ENCODE measurements at places on chromosomes 16 and 17. TPM values are rescaled to one million over a fixed set of nuclear protein-coding genes. Genes with fewer than 3 reads are reported as not detected.

DNA sequence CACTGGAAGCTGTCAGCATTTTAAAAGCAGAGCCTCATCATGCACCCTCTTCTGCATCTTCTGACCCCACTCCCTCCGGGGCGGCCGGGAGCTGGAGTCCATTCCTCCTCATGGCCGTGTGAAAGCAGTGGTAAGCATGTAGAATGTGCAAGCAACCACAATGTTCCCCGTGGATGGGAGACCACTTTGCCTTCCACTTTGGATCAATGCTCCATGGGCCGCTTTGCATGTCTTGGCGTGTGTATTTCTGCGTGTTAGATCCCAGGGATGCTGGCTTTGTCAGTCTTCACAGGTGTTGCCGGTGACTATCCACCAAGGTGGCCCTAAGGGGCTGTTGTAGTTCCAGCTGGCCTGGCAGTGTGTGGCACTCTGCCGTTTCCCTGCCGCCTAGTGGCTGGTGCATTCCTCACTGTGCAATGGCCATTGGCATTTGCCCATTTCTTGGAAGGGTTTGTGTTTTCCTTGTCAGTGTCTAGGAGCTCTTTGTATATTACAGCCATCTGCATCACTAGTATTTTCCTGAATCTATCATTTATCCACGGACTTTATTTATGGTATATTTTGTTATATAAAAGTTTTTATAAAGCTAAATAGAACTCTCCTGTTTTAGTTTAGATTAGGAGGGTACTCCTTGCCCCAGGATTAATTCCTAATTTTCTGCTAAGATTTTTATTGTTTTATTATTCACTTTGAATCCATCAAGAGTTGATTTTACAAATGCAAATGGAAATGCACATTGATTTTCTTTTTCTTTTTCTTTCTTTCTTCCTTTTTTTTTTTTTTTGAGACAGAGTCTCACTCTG, 5.8 kb upstream of the ALDH3A1 start:
- DNase-seq = no peak

GRCh38 chr16:50474138-50474537, 74.1 kb upstream of the NKD1 start:
- no peak for DNase-seq

- DNase-seq = no peak
Measured at GRCh38 chr16:48053418-48053745, 102.4 kb downstream of the ABCC12 start.

DNA sequence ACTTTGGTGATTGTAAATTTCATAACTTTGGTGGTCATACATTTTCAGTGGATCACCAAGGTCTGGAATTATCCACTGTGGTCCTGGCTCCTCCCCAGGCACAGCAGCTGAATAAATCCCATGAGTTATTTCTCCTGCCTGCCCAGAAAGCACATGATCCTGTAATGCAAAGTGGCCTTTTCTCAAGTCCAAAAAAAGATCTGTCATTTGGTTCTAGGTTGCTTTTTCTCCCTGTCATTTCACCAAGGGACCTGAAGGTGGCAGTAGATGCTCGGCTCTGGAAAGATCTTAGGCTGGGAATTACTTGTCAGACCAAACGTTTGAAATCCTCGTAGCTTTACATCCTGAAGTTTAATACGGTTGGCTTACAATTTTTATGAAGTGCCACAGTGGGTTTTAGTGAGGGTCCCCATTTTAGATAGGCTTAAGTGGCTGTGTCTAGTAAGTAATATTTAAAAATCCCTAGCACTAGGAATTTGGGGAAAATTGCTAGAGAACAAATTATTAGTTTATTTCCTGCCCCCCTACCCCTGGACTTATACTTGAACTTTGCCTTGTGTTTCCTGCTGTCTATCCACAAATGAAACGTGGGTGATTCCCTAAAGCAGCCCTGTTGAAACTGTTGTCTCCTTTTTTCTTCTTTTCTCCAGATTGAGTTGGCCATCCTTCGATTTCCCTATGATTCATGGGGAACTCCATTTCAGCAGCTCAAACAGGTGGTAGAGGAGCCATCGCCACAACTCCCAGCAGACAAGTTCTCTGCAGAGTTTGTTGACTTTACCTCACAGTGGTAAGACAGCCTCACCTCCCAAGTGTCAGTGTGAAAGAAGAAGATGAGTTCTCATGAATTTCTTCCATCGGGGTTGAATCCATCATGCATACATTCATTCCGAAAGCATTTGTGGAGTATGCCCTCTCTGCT, 111.7 kb downstream of the MAP2K6 start:
- peak; percentile 44 for DNase-seq

GRCh38 chr16:55506708-55507107, 2.2 kb upstream of the LPCAT2 start:
- DNase-seq = no peak

- no peak for DNase-seq
Measured at GRCh38 chr17:38341035-38341721, 2.6 kb downstream of the GPR179 start.

GRCh38 chr16:88769617-88770460, 15.2 kb downstream of the PIEZO1 start:
- no peak for DNase-seq

DNA sequence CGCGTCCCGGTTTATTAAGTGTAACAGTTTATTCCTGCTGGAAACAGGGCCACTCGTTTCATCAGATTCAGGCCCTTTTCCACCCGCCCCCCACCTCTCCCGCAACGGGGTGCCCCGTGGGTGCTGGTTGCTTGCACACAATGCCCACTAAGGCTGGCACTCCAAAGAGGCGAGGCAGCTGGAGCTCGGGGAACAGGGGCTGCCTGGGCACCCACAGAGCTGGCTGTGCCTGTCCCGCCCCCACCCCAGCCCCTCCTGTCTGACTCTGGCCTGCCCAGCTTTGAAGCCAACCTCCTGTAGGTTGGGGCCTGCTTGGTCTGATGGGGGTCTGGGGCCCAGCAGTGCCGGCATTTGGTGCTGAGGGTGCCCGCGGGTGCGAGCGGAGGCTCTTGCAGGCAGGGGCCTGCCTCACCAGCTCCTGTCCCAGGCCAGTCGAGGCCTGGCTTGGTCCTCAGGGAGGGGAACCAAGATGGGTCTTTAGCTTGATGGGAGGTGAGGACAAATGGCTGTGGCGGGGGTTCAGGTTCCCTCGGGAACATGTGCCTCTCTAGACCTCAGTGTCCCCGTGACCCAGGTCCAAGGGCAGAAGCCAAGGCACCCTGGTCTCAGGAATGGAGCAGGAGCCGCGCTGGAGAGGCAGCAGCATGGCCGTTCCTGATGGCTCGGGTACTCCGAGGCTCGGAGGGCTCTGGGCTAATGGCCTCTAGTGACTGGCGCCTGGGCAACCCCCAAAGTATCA, 20.1 kb downstream of the MYBBP1A start:
- no peak for DNase-seq

GRCh38 chr16:87240211-87241136, 76.7 kb downstream of the C16orf95 start:
- DNase-seq = no peak

DNA sequence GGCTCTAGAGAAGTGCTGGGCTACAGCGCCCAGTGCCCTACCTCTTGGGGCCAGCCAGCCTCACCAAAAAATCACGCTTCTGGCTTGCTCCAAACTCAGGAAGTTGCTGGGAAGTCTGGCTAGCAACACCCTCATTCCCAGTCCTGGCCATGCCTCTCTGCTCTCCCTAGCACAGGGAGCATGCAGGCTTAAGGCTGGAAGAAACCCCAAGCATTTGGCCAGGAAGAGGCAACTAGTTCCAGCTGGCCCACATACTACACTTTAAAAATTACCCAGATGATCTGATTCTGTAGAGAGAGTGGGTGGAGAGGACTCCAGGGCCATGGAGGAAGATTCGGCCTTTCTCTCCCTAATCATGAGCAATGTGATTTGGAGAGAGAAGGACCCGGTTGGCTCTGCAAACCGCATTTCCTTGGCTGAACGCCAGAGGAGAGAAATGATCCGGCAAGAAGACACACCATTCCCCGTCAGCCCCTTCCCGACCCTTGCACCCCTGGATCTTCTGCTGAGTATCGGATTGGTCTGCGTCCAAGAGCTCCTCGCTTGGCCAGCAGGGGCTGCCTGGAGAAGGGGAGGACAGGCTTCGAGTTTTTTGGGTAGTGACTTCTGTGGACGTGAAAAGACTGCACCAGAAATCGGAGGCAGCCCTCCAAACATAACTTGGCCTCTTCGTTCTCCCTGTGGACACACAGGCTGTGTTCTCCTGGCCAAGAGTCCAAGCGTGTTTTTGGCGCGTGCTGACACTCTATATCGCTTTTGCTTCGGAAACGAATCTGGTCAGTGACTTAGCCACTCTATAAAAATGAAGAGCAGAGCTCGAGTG, 406.3 kb downstream of the WWOX start:
- DNase-seq = peak; percentile 93

DNA sequence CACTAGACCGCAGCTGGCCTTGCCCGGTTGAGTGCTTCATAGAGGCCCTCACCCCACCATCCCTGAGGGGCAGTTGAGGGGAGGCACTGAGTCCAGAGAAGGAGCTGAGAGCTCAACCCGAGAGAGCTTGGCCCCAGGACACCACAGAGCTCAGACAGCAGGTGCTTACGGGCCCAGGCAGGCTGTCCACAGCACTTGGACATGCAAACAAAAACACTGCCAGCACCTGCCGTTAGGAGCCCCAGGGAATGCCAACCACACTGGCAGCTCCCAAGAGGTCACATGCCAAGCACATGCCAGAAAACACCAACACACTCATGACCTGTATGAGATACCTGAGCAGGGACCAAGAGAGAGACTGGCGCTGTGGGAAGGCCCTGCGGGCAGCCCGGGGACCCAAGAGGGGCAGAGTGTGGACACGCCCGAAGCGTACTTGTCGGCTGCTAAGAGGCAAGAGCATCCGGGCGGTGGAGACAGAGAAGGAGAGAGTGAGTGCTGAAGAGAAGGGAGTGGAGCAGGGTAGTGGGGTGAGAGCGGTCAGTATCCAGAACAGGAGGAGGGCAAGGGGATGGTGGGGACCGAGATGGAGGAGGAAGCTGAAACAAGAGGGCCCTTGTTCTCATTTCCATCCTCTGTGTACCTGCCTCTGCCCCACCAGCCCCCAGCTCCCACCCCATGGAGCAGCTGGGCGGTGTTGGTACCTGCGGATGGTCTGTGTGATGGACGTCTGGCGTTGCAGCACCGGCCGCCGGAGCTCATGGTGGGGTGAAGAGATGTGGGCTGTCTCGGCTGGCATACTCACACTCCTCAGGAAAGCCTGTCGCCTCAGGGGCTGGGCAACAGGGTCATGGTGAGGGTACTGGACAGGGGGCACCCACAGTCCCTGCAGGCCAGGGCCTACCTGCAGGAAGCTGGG, 8.2 kb downstream of the RHBDF1 start:
- no peak for DNase-seq

DNA sequence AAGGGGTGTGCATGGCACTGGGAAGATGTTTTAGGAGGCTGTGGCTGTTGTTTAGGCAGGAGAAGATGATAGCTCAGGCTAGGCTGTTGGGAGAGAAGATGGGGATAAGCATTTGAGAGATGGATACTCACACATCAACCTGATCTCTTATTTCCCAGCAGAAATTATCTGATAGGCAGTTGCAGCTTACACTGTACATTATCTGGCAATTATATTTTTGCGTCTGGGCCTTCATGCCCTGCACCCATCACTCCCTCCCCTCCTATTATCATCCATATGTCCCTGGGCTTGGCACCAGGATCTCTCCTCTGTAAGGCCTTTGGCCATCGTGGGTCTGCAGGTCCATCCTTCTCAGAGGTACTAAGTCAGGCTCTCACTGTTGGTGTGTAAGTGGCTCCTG, 401.0 kb upstream of the EEF2KMT start:
- no peak for DNase-seq

DNA sequence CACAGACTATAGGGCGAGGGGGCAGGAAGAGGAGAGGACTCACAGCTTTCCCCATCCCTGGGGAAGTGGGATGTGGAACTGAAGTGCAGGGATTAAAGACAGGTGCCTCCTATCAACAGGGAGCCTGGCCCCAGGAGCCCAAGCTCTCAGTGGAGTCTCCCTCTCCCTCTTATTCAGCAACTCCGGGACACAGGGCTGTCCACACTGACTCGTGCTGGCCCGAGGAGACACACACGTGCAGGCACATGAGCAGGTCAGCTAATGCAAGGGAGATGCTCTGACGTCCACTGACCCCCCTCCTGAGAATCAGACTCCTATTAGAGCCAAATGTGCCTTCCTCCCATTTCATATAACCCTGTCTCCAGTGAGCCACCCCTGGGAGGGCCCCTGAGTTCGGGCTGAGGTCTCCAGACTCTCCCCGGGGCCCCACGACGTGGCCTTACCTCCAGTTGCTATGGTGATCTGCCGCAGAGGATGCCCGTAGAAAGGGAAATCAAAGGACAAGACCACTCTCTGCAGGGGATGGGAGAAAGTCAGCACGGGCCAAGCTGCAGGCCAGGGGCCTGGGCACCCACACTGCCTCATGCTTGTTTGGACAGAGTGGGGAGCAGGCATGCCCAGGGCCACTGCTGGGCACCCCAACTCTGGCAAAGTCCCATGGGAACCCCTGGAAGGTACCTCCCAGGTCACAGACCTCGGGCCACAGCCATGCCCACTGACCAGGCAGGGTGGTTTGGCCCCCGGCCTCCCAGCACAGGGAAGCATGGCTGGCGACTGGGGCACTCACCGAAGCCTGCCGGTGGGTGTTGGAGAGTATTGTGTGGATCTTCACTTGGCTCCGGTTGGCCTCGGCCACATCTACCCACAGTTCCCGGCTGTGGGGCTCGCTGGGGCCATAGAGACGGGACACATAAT, 42.7 kb downstream of the PLXDC1 start:
- DNase-seq = no peak

GRCh38 chr17:4636474-4637100, 4.9 kb downstream of the ALOX15 start:
- no peak for DNase-seq

DNA sequence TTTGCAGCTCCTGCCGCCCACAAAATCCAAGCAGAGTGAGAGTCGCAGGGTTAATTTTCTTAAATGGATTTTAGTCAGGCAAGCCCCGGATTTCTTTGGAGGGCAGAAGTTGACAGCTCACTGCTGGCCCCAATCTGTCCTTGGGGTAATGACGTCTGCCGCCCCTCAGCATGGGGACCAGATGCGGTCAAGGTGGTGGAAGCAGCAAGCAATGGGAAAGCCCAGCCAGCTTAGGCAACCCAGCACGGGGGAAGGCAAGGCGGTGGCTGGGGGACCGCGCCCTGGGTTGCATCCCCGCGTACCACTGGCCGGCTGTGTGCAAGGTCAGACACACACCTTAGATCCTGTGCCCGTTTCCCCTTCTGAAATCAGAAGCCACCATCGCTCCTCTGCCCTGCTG, 321.7 kb downstream of the C16orf95 start:
- no peak for DNase-seq

DNA sequence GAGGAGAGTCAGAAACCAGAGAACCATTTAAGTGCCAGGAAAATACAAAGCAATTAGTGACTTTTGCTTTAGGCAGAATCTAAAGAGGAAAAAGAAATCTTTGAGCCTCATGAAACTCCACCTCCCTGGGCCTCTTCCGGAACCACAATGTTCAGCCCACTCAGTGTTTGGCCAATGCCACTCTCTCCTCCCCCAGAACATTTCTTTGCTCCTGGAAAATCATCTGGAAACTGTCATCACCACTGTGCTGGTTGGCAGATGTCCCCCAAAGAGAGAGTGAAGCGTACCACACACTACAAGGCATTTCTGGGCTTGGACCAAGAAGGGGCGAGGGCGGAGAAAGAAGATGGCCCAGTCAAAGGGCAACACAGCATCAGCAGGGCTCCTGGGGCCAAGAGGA, 7.1 kb upstream of the SOX9 start:
- DNase-seq = no peak

The SSTR5 gene
- not detected for polyA plus RNA-seq

The SLFN14 gene
- 0.24 TPM for polyA plus RNA-seq

The SMIM36 gene
- polyA plus RNA-seq = 0.15 TPM

The TLE7 gene
- not detected for polyA plus RNA-seq

The BEAN1 gene
- polyA plus RNA-seq = 1.6 TPM

The TEKT1 gene
- polyA plus RNA-seq = not detected

The TRAPPC2L gene
- polyA plus RNA-seq = 52.2 TPM
